Breast epithelium (tissue), 4 donors: ENCODE measurements at places on chromosomes 6 and 20. TPM values are rescaled to one million over a fixed set of nuclear protein-coding genes. Genes with fewer than 3 reads are reported as not detected.

DNA sequence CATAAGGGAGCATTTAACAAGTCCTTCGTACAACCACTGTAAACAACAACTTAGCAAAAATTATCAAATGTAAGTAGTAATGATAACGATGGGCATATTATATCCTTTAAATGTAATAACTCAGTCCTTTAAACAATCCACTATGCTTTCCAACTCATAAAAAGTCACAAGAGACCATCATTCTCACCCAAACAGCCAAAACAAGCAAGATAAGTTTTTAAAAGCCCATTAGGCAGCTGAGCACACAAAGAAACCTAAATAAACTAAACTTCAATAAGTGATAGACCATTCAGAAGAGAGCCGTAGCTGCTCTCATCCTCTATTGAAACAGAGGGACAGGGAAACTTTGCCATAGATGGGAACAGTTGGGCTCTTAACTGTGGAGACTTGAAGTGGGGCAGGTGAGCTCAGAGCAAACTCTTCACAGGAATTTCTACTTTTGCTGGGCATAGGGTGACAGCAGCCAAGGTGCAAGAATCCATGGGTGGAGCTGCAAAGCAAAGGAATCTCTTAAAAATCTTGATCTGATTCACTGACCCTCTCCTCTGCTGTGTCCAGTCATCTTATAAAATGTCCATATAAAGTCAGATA is 22.5 kb downstream of the RAB22A start:
- H3K36me3 ChIP-seq: no peaks in the 10 kb centered on the region
- H3K27me3 ChIP-seq: no peaks in the 10 kb centered on the region
- DNase-seq: no peak
- H3K4me1 ChIP-seq: no peaks in the 10 kb centered on the region
- H3K4me3 ChIP-seq: no peak overlapping the region

GRCh38 chr6:138486249-138487101 is 12.8 kb downstream of the NHSL1 start:
- no peak for DNase-seq
- H3K27ac ChIP-seq: peak overlapping the region; percentile 72
- H3K4me3 ChIP-seq: no peak overlapping the region
- no peaks in the 10 kb centered on the region for H3K36me3 ChIP-seq
- H3K27me3 ChIP-seq: no peaks in the 10 kb centered on the region

The NOL4L gene
- 15.8 TPM for total RNA-seq

The MYBL2 gene
- total RNA-seq: 0.44 TPM

DNA sequence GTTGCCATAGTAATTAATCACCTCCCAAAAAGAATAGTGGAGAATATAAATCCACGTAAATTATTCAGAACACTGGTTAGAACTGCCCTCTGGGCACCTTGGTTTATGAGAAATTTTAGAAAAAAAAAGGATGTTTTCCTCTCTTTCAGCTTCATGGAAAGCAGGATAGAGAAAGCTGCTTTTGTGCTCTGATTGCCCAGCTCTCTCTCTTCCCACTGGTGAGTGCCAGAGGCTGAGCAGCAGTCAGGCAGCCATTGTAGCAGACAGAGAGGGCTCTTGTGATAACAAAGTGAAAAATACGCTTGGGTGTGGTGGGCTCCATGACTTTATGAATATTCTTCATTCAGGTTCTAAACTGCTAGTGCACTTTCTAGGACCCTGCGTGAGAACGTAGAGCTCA is 26.4 kb downstream of the SLC35F1 start:
- H3K4me3 ChIP-seq: no peak overlapping the region
- DNase-seq: no peak
- H3K36me3 ChIP-seq: no peaks in the 10 kb centered on the region
- H3K27me3 ChIP-seq: no peaks in the 10 kb centered on the region
- H3K27ac ChIP-seq: no peak overlapping the region

The UBE2C gene
- 5.9 TPM for total RNA-seq

GRCh38 chr6:121042766-121043165 is 291.5 kb downstream of the TBC1D32 start:
- H3K27me3 ChIP-seq: no peaks in the 10 kb centered on the region
- no peaks in the 10 kb centered on the region for H3K4me1 ChIP-seq
- no peak overlapping the region for H3K27ac ChIP-seq
- DNase-seq: no peak
